ENCODE measurements at places on chromosomes 16 and 17.

DNA sequence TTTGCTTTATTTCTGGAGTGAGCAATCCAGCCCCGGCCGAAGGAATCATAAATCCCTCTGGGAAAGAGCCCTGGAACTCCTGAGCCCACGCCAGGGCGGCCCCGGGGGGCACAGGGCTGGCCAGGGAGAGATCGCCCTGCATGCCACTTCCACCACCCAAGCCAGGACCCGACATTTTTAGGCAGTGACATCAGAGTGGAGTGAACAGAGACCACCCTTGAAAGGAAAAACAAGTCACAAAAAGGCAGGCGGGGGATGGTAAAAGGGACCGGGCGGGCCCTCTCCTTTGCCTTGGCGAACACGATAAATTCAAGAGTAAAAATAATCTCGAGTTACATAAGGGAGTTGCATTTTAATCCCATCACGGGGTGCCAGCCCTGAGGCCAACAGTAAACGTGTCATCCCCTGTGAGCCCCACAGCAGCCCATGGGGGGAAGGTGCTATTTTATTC is 284.1 kb downstream of the C16orf95 start:
- DNase-seq: no peak

DNA sequence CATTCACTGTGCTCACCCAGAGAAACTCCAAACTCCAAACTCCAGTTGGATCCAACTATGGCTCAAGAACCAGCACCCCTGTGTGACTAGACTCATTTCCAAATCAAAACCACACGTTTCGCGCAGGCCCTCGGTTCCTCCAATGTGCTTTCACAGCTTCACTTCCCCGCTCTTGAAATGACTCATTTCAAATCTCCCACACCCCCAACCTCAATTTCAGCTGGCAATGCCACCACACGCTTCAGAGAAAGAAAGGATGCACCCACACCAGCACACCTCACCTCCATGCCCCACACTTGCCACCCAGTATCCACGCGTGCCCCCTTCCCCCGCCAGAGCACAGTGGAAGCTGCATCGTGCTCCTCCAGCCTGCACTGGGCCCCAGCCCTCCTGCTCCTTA is 9.0 kb downstream of the TMEM92 start:
- no peak for DNase-seq

GRCh38 chr16:57423152-57423551 is 18.6 kb downstream of the CCL17 start:
- no peak for DNase-seq

- DNase-seq: no peak
Measured at GRCh38 chr16:72664056-72664508, 383.8 kb downstream of the ZFHX3 start.

DNA sequence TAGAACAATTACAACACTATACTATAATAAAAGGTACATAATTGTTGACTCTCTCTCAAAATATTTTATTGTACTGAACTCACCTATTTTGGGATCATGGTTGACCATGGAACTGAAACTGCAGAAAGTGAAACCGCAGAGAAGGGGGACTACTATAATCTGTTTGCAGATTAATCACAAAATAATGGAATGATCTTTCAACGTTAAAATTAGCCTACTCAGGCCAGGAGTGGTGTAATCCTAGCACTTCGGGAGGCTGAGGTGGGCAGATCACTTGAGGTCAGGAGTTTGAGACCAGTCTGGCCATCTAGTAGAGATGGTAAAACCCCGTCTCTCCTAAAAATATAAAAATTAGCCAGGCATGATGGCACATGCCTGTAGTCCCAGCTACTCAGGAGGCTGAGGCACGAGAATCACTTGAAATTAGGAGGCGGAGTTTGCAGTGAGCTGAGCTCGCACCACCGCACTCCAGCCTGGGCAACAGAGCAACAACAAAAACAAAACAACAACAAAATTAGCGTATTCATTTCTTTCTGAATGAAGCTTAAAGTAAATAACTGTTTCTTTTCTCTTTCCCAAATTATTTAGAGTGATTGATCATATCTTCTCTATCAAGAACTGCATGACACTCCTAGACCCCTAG is 45.6 kb downstream of the IKZF3 start:
- no peak for DNase-seq

GRCh38 chr16:47143677-47144558 is at the start of gene NETO2:
TSS of gene NETO2 (minus strand) at chr16:47143945. CDS start at chr16:47143612, 333 bp downstream.
- DNase-seq: no peak

GRCh38 chr17:48636177-48637018 is 10.2 kb upstream of the HOXB9 start:
- DNase-seq: no peak

DNA sequence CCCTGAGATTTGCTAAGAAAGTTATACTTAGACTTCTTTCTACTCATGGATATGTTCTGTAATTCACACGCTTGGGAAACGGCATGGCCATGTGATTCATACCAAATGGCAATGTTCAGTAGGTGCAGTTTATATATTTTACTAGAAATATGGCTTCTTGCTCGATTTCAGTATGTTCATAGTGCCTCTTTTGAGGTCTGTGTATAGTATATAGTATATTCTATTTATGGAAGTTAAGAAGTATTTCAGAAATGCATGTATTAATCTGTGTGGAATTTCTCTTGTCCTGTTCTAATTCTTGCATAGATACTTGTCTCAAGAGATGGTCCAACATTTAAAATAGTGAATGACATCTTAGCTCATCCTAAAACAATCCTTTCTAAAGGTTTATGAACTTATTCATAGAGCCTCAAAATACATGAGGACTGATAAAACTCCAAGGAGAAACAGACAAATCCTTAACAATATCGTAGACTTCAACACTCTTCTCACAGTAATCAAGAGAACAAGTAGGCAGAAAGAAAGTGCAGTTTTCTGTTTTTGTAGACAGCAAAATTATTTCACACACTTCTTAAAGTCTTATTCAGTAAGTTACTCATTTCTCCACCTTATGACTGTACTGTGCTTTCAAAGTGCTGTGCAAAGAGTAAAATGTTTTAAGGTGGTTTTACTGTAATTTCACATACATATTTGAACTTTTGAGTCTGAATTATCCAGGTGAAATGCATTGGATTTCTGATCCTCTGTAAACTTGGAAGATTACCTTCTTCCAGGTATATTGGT is 11.1 kb downstream of the BPTF start:
- no peak for DNase-seq

- no peak for DNase-seq
Measured at GRCh38 chr16:76518781-76519180, 241.6 kb downstream of the CNTNAP4 start.

DNA sequence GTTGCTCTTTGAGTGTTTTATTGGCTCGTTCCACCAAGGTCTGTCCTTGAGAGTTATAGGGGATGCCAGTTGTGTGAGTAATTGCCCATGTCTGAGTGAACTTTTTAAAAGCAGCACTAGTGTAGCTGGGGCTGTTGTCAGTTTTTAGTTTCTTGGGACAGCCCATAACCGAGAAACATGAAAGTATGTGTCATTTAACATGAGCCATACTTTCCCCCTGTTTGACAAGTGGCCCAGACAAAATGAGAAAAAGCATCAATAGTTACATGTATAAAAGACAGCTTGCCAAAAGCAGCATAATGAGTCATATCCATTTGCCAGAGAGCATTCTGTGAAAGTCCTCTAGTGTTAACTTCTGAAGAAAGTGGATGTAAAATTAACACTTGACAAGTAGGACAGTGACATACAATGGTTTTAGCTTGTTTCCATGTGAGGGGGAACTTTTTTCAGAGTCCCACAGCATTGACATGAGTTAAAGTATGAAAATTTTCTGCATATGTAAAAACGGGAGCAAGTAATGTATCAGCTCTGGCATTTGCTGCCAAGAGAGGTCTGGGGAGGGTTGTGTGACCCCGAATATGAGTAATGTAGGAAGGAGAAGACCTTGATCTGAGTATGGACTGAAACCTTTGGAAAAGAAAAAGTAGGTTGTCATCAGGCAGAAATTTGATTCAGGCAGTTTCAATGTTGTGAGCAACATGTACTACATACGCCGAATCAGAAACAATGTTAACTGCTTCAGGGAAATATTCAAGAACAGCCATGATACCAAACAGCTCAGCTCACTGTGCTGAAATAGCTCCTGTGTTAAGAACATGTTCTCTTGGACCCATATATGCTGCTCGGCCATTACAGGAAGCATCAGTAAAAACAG is 56.8 kb upstream of the ARL4D start:
- no peak for DNase-seq

- no peak for DNase-seq
Measured at GRCh38 chr17:75888484-75888883, 8.3 kb downstream of the TRIM65 start.

DNA sequence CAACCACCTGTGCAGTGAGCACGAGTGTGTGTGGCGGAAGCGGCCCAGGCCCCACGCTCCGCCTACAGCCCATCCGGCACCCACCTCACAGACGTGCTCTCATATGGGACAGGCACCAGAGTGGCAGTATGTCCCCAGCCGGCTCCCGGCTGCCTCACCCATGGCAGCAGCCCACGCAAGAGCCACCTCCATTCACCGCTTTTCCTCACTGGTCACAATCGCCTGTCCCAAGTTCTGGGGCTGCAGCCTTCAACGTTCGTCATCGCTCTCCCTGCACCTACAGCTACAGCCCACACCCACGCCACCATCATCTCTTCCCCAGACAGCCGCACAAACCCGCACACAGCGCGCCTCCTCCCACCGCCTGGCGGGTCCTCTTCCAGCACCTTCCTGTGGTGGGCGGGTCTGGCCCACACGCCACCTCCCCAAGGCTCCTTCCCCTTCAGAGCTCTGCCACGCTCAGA is 17.5 kb upstream of the TRAP1 start:
- DNase-seq: no peak

DNA sequence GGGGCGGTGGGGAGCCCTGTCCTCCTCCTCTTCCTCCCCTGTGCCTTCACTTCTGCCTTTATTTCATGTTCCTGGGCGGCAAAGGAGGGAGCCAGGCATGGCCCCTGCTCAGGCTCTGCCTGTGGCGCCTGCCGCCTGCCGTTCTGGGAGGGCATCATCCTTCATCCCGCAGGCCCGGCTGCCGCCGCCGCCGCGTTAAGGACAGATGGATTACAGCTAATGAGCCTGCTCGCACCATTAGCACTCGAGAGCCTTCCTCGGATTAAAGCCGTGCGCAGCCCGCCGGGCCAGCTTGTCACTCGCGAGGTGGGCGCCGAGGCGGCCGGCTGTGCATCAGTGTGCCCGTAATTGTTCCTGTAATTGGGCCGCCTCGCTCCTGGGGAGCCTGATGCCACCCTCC is 127.7 kb upstream of the GSE1 start:
- no peak for DNase-seq

DNA sequence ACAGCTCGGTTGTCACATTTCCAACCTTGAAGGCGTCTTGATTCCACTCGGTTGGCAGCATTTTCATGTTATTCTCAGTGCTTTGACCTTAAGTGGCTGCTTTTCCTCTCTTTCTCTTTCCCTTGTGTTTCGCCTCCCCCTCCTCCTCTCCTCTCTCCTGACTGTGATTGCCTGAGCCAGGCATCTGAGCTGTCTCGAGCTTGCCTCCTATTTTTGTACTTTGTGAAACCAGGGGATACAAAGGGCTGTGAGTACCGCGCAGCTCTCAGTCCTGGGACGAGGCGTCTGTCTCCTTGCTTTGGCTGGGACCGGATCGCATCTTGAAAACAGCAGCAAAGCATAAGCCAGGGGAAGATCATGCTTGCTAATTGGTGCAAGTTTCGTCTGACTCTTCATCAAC is 48.8 kb upstream of the SDK2 start:
- peak; percentile 46 for DNase-seq
